Mucosa of descending colon (tissue), 3 donors: ENCODE measurements at places on chromosomes 3 and 15. TPM values are rescaled to one million over a fixed set of nuclear protein-coding genes. Genes with fewer than 3 reads are reported as not detected.

Gene AGBL1
- 0.32 TPM for total RNA-seq

Gene IGSF11
- 5.9 TPM for total RNA-seq

Gene FANCD2OS
- not detected for total RNA-seq

Gene IL17RC
- 45.6 TPM for total RNA-seq

Gene DLL4
- 23.0 TPM for total RNA-seq

Gene LRTM1
- total RNA-seq, result not detected
